T-helper 1 cell (primary cell): ENCODE measurements at places on chromosomes 4 and X.
A peak's percentile ranks its signal among the peaks of the same experiment; 100 is the strongest.

- no peak for DNase-seq
These were observed 14.9 kb downstream of the NSDHL start for GRCh38 chrX:152845618-152846240.

DNA sequence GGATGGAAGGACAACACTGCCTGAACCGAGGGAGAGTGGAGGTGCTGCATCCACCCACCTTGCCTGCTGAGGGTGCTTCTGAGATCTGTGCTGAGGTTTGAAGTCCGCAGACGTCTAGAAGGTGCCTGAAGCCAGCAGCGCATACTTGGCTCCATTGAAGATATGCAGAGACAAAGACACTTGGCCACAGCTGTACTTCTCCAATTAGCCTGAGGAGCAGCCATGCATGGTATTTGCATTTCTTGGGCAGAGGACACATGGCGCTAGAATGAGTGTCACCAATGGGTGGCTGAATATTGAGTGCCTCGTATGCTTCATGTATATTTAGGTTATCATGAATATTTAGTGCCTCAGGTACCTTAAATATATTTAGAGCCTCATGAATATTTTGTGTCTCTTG, 128.7 kb upstream of the ATP6AP2 start:
- DNase-seq = no peak

DNA sequence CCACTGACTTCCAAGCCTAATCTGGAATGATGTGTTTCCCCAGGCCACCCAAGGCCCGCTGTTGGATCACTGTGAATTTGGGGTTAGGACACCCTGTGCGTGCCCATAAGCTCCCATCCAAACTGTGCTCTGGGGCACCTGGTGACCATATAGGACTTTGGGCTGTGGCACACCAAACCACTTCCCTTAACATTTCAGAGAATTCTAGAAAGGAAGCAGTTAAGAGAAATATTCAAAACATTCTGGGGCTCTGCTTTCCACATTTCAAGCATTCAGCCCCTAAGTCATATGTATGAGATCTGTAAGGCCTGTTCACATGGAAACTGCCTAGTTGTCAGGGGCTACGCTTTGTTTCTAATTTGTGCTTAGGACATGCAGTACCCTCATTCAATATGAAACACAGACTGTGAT, 14.4 kb downstream of the VGLL1 start:
- no peak for DNase-seq

DNA sequence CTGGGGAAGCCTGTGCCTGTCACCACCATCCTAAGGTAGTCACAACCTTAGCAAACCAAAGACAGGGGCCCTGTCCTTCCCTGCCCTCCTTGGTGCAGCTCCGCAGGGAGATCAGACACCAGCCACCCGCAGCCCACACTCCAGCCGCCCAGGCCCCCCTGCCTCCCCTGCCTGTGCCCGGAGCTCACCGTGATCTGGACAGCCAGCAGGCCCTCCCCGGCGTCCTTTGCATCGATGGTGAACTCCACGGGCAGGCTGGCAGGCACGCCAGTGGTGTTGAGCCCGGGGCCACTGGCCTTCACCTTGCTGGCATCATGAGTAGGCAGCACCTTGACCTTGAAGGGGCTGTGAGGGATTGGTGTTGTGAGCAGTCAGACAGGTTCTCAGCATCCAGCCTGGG, 16.4 kb downstream of the FLNA start:
- DNase-seq = no peak

GRCh38 chr4:116132946-116133345, 952.4 kb downstream of the TRAM1L1 start:
- no peak for DNase-seq

GRCh38 chrX:10569946-10570345, 50.4 kb downstream of the MID1 start:
- DNase-seq = no peak

DNA sequence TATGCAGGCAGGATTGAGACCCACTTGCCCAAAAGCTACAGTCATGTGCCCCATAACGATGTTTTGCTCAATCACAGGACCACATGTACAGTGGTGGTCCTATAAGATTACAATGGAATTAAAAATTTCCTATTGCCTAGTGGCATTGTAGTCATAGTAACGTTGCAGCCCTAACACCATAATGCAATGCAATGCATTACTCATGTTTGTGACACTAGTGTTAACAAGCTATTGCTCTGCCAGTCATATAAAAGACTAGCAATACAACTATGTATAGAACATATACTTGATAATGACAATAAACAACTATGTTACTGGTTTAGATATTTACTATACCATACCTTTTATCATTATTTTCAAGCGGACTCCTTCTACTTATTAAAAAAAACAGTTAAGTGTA, 50.6 kb downstream of the VGLL1 start:
- no peak for DNase-seq

- no peak for DNase-seq
These were observed 1.3 kb downstream of the NEXMIF start for GRCh38 chrX:74923942-74924448.

DNA sequence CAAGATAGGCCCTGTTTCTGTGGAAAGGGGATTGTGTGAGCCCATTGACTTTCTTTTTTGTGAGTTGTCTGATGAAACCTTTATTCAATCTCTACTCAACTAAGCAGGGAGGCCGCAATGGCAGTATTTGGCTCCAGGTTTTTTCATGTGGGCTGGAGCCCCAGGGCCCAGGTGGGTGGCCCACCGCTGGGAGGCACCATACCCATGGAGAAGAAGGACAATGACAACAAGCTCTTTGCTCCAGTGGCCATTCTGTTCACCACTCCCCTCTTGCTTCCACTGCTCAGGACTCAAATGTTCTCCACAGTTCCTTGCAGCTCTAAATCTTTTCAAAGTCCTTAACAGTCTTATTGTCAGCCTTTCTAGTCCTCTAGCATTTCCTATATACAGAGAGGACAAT, 54.1 kb downstream of the HOPX start:
- DNase-seq = no peak

GRCh38 chr4:168272488-168272887, 46.1 kb downstream of the DDX60 start:
- no peak for DNase-seq

DNA sequence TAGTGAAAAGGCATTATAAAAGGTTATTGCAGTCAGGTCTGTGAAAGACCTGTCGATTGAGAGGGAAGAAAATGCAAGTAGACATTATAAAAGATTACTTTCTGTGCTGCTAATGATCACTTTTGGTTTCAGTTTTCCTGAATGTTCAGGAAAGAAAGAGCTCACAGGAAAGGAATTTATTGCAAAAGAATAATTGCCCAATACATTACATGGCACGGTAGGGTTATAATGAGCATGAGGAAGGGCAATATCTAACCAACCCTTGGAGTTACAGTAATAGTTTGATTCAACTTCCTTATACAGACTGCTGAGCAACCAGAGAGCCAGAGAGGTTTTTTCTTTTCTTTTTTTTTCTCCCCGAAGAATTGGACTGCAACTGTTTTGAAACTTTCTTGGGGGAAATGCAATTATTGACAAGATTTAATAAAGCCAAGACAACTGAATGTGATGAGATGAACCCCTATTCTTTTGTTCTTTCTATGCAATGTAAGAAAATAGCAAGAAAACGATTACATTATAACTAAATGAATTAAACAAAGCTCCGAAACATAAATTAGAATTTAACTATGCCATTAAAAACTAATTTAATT, 247.0 kb downstream of the C4orf33 start:
- DNase-seq = no peak

DNA sequence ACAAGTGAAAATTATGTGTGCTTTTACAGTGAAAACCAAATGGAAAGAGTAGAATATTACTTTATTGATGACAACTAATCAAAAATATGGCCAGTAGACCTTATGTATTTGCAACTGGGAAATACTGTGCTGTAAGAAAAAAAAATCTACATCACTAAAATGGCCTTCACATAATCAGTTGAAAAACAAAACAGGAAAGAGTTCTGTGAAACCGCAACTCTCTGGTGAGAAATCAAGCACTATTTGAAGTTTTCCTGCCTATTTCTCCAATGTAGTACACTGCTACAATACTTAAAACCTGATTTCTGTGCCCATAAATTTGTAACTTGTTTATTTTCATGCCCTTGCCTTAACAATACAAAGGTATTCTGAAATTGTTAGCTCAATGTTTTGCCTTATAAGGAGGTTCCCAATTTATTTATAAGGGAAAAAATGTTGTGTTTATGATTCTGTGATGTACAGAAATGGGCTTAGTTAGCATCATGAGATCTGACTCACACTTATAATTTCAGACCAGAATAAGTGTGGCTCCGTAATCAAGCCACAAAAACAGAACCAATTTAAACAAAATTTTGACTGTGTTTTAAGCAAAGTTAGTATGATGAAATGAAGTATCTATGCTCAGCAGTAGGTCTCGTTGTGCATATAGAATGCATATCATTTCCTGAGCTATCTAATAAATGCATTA, 147.1 kb downstream of the FAT4 start:
- no peak for DNase-seq

- no peak for DNase-seq
These were observed 90.3 kb upstream of the CAMK2D start for GRCh38 chr4:113851816-113852215.

DNA sequence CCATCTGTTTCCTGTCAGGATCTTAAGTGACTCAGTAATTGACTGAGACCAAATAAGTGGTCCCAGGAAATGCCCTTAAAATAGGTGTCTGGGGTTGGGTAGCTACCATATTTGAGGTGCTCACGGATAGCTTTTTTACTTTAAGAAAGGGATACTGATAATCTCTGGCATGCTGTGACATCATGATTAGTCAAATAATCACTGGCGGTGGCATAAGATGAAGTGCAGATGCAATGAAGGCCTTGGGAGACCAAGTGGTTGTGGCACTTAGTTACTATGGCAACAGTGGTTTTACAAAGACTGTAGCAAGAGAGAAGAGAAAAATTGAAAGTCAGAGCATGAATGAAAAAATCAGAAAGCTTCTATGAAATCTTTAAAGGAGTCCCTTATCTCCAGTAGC, 114.5 kb upstream of the SLIT2 start:
- no peak for DNase-seq

DNA sequence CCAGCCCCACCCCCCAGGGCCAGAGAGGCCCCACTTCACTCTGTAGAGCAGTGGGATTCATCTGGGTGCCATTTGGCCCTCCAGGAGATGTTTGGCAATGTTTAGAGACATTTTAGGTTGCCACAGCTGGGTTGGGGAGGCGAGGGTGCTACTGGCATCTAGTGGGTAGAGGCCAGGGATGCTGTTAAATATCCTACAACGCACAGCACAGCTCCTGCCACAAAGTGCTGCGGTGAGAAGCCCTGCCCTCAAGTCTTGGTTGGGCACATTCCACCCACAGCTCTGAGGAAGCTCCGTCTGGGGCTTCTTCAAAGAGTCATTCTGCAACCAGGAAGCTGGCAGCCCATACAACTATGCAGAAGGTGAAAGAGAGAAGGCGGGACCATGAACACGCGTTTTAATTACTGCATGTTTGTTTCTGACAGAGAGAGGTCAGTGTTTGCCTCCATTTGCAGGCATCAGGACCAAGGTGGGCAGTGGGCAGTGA, 48.1 kb upstream of the FAM9C start:
- DNase-seq = peak; percentile 97

- no peak for DNase-seq
These were observed 8.2 kb downstream of the HPGDS start for GRCh38 chr4:94334476-94334875.

DNA sequence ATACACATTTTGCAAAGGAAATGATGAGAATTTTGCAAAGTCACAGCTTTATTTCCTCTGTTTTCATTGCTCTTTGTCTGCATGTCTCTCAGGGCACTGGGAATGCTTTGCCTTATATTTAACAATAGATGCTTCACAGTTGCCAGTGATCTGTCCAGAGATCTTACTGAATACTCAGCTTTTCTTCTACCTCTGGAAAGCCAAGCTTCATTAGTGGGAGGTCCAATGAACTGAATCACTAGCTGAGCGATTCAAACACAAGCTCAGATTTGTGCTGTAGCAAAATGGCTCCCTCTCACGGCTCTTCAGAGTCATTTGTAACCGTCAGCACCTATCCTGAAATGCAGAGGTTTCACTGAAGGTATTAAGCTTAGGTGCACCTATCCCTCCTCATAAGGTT, 138.9 kb downstream of the DCLK2 start:
- DNase-seq = no peak

DNA sequence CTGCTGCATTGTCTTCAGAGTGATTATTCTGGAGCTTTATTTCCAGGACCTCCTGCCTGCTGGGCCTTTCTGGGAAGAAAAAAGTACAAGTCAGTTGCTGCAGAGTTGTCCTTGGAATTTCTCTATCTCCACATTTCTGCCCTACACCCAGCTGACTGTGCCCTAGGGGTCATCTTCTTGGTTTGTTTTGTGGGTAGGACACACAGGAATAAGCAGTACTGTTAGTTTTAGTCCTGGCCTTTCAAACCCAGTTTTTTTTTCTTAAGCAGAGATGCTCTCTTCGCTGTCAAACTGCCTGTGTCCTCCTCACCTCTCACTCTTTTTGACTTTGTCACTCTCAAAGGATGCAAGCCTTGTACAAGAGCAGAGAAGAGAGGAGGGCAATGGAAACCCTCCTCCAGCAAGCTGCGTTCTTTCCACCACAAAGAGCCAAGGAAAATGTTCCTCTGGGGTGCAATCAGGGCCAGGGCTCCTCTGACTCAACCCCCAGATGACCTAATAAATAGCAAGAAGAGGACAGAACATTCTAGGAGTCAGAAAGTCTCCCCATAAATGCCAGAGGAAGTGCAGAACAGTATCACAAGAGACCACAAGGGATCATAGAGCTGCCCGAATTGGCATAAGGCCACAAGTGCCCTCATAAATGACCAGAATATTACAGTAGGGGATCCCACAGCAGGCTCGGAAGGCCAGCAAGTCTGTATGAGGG, 186.2 kb downstream of the RCHY1 start:
- no peak for DNase-seq

DNA sequence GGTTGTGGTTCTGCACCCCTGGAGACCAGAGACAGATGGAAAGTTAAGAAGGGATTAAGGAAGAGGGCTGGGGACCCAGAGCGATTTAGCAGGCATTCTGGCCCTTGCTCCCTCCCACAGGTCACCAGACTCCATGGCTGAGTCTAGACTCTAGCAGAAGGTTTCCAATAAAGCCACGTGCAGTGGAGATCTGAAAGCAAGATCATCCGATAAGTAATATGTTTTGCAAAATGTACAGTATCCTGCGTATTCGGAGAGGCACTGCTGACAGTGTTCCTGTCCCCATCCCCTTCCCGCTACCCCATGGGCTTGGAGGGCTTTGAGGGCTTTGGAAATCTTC, 531 bp upstream of the GPRIN3 start:
- DNase-seq = no peak

GRCh38 chr4:13537011-13537831, 7.1 kb downstream of the NKX3-2 start:
- DNase-seq = no peak

- no peak for DNase-seq
These were observed 54.3 kb downstream of the ZFYVE28 start for GRCh38 chr4:2363951-2364653.

DNA sequence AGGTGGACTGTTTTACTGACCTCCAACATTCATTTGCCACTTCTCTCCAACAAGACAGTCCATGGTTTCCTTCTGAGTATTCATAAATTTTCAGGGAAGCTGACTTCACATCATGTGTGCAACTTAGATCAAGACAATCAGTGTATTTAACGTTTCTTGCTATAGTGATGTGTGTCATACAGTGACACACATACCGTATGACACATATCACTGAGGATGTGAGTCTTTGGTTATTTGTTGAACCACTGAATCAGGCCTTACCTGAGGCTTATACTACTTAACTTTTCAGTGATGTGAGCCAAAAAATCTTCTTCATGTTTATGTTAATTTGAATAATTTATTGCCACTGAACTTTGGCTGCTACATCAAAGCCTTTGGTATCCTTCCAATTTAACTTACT, 166.8 kb downstream of the BMPR1B start:
- no peak for DNase-seq
